SHP77 (cell line): ENCODE measurements at places on chromosomes 16 and 17.

DNA sequence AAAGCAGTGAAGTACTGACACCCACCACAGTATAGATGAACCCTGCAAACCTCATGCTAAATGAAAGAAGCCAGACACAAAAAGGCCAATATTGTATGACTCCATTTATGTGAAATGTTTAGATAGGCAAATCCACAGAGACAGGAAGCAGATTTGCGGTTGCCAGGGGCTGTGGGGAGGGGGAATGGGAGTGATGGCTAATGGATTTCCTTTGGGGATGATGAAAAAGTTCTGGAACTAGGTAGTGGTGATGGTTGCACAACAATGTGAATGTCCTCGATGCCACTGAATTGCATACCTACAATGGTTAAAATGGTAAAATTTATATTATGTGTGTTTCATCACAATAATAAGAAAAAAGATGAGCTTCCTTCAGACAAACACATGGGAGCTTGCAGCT, 28.4 kb upstream of the WFIKKN2 start:
- DNase-seq, result no peak

DNA sequence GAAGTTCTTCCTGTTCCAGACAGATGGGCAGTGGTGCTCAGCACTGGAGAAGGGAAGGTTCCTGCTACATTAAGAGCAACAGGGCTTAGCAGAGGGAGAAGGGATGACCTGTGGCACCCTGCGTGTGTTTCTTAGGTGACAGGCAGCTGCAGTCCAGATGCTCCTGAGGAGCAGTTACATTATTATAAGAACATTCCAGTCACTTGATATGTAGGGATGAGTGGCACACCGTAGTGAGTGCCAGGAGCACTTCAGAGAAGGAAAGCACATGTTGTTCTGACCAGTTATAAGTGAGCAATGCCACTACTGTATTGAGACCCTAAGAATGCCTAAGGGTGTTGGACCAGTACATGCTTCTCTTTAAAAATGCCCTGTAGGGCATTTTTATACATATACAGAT, 39.9 kb upstream of the MRC2 start:
- DNase-seq, result no peak

GRCh38 chr16:20002936-20003335, 70.8 kb downstream of the GPR139 start:
- DNase-seq, result no peak

DNA sequence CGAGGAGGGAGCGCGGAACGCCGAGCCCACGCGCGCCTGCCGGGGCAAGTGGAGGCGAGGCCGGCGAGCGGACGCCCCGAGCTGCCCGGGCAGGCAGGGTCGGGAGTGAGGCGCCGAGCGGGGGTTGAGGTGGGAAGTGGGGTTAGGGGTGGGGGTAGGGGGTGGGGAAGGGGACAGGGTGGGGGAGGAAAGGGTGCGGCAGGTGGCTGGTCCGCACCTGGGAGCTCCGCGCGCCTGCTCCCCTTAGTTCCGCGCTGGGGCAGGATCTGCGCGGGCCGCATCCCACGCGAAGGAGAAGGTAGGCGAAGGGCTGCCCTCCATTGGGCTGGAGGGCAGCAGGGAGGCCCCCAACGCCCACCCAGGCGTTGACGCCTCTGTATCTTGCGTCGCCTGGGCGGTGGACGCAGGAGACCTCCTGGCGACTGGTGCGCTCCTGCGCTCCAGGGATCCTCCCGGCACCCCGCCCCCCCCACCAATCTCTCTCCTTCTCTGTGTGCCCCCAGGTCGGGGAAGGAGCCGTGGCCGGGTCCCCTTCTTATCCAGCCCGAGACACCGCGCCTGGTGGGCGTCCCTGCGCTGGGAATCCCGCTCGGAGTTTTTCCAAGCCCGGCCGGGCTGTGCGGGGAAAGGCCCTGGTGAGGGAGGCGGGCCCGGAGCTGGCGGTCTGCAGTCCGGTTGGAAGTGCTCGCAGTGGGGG, 51.3 kb upstream of the AMZ2 start:
- no peak for DNase-seq

DNA sequence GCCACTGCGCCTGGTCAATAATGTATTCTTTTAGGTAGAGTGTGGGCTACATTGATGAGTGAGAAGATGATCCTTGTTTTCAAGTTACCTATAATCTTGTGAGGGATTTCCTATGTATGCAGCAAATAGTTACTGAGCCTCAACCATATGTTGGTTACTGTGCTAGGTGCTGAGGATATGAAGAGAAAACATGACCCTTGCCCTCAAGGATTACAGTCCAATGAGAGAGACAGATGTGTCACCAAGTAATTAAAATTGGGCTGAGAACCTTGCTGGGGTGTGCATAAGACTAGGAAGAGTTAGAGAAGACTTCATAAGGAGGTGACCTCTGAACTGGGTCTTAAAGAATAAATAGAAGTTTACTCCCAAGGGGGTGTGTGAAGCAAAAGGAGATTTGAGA, 7.4 kb downstream of the POLR2A start:
- no peak for DNase-seq

DNA sequence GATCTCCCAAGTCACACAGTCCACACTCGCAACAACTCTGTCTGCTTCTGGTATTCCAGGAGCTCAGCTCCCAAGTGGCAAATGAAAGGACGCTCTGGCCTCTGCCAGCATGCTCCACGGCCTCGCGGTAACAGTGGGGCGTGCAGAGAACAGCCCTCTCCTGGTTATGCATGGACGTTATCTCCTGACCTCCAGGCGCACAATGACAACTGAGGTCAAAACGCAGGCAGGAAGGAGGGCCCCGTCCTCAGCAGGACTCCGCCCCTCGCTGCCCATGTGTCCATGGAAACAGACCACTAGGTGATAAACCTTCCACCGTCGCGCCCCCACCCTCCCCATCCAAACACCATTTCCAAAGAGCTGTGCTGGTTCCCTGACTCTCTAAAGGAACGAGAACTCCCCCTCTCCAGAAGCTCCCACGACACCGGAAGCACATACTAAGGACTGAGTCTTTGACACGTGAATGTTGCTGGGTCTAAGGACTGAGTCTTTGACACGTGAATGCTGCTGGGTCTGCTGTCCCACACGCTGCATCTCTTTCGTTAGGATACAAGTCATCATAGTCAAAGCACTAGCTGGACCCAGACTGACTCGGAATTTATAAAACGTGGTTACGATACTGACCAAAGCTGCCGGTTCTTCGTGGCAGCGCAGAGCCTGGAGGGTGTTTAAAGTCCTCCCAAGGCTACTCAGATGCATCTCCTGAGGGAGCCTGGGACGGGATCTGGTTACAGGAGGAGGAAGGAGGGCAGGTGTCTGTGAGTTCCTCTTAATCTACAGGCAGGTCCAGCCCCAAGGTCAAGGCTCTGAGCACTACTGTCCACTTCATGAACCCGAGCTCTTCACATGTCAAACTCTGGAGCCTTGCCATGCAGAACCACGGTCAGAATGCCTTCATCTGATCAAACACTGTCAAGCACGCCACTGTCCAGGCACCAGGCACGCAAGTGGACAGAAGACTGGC, 43.9 kb downstream of the KLHDC4 start:
- DNase-seq, result peak; percentile 25

- DNase-seq, result no peak
Measured at GRCh38 chr16:82201351-82201750, 31.3 kb upstream of the MPHOSPH6 start.

GRCh38 chr16:12458591-12459358, 344.9 kb downstream of the CPPED1 start:
- no peak for DNase-seq

DNA sequence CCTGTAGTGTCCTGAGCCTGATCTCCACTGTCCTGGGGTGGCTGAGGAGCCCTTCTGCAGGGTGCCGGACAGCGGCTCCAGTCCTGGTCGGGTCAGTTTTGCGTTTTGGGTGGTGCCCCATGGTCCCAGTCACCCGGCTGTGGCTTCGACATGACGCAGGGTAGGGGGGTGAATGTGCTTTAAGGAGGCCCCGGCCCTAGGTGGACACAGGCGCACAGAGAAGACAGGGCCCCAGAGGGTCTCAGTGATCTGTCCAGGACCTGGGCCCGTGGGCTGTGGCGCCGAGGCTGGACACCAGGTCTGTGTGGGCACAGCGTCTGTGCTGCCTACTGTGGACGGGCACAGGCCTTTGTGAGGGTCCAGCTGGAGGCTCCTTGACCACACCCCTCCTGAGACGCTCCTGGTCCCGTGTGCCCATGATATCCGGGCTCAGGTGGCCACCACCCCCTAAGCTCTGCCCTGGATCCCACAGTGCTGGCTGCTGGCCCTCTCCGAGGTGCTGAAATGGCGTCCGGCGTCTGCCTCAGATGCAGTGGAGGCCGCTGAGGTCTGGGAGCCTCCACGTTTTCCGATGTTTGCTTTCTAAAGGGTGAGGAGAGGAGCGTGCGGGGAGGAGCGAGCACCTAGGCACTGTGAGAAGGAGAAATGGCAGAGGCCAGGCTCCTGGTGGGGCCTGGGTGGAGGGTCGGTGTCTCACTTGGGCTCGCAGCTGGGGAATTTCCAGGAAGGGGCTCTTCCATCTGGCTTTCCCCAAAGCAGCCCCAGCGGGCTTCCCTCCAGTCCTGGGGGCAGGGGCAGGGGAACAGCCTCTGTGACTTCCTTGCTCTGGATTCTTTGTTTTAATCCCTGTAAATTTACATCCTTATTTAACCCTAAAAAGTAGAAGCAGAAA, 56.1 kb upstream of the ACSF3 start:
- DNase-seq, result no peak

DNA sequence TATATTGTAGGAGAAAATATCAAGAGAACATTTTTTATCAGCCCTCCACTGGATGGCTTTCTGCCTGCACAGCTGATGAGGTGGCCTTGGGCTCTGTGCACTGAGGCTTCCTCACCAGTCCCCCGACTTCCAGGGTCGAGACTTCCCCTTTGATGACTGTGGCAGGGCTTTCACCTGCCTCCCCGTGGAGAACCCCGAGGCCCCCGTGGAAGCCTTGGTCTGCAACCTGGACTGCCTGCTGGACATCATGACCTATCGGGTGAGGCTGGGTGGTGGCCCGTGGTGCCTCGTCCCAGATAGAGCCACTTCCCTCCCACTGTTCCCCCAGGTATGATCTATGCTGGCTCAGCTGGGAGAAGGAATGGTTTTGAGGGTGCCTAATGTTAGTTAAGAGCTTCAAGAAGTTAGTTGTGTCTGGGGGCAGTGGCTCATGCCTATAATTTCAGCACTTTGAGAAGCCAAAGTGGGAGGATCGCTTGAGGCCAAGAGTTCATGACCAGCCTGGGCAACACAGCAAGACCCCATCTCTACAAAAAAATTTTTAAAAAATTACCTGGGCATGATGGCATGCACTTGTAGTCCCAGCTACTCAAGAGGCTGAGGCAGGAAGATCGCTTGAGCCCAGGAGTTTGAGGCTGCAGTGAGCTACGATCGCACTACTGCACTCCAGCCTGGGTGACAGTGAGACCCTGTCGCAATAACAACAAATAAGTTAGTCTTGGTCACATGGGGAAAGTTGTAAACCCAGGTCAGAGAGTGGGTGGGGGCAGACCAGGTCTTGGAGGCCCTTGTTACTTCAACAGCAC, 11.8 kb downstream of the FCSK start:
- DNase-seq, result no peak

DNA sequence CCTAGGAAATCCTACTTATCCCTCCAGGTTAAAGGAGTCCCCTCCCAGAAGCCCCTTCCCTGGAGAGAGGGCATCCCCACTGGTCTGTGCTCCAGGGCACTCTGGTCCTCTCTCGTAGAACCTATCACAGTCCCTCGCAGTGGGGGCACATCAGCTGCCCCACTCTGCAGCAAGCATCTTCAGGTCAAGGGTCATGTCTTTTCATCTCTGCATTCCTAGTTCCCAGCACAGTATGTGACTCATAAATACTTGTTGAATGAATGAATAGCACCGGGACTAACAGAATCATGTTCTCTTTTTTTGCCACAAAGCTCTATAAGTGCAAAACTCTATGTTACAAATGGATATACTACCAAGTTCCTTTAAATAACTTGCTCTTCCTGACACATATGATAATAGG, 36.0 kb downstream of the RNF157 start:
- DNase-seq, result no peak

- peak; percentile 57 for DNase-seq
Measured at GRCh38 chr16:85611194-85611443, 2.0 kb upstream of the GSE1 start.

DNA sequence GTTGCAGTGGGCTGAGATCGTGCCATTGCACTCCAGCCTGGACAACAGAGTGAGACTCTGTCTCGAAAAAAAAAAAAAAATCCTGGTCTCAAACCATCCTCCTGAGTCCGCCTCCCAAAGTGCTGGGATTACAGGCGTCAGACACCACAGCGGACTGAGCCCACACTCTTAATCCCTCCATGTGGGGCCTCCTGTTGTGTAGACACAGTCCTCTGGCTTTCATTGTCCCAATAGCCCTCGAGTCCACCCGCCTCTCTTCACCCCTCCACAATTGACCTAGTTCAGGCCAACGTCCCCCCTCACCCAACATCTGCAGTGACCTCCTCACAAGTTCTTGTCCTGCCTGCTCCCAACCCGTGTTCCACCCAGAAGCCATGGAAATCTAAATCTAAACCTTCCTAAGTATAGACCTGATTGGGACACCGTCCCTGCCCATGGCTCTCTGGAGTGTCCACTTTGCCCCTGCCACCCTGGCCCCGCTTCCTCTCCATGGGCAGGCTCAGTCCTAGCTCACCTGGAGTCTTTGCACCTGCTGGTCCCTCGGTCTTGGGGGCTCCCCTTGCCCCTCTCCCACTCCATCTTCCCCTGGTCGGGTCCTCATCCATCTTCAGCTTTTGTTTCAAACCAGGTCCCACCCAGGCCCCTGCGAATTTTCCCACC, 46.7 kb downstream of the HAPSTR1 start:
- DNase-seq, result no peak

DNA sequence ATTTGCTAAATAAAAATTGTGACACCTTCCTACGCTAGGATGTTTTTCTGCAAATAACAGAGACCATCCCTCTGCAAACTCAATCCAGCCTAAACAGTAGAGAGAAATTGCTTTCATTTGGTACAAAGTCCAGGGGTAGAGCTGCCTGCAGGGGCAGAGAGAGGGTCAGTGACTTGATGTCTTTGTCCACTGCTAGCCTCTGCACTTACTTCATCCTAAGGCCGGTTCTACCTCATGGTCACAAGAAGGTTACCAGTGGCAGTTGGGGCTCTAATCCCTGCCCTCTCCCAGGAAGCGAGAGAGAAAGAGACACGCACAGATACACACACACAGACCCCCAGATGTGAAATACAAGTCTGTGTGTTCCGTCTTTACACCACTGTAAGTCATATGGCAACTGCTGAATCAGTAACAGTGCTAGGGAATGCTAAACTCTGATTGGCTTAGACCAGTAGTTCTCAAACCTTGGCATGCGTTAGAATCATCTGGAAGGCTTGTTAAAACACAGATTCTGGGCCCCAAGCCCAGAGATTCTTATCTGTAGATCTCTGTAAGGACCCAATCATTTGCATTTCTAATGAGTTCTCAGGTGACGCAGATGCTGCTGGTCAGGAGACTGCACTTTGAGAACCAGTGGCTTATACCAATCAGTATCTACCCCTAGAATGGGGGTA, 13.1 kb upstream of the LPCAT2 start:
- DNase-seq, result no peak

GRCh38 chr16:64657316-64658011, 464.4 kb downstream of the CDH11 start:
- no peak for DNase-seq

- peak; percentile 33 for DNase-seq
Measured at GRCh38 chr17:63961355-63962212, 11.1 kb downstream of the SCN4A start.
